Left ventricle myocardium inferior (tissue), 1 donor: ENCODE measurements at places on chromosomes 13 and 19. TPM values are rescaled to one million over a fixed set of nuclear protein-coding genes. Genes with fewer than 3 reads are reported as not detected.

- no peak for DNase-seq
Observed at GRCh38 chr19:27774337-27774736, 1438.6 kb downstream of the UQCRFS1 start.

DNA sequence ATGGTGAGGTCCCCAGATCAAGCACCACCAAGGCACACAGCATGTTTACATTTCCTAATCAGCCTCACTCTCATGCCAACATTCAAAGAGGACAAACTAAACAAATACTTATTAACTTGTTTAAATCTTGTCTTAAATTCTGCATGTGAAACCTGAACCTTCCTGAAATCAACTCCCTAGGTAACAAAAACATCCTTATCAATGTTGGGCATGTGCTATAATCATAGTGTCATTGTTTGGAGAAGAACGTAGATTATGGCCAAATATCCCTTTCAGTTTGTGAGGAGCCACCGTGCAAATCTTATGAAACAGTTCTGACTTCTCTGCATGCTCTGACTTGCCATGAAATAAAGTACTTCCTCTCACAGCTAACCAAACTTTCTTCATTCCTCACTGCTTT, 123.8 kb downstream of the NDFIP2 start:
- DNase-seq, result no peak

GRCh38 chr19:41915021-41915775, 13.1 kb downstream of the ERFL start:
- no peak for DNase-seq

DNA sequence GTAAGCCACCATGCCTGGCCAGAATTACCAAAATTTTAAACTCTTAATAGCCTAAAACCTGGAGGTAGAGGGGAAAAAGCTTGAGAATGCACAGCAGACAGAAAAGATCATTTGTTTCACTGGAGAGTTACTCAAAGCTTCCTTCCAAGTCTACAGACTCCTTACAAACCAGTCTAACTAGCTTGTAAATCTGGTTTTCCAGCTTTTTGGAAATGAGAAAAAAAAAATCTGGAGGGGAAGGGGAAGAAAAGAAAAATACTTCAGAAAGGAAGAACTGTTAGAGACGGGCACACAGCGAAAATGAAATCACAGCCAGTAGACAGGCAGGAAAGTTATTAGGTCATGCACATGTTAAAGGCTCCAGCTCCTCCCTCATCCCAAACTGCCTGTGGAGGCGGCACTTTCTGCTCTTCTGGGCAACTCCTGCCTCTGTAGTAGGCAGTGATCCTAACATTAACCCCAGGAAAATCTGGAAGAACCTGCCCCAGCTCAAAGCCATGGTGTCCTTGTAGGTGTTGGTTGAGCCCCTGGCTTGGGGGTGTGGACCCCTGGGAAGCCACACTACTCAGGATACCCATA, 17.3 kb downstream of the PARP4 start:
- DNase-seq, result no peak

GRCh38 chr13:52961256-52961910, 67.2 kb upstream of the OLFM4 start:
- DNase-seq, result no peak

- DNase-seq, result no peak
Observed at GRCh38 chr13:67914535-67914934, 684.4 kb upstream of the PCDH9 start.

GRCh38 chr19:10631874-10632273, 6.5 kb downstream of the SLC44A2 start:
- no peak for DNase-seq

- no peak for DNase-seq
Observed at GRCh38 chr13:50334944-50335343, 319.7 kb downstream of the KCNRG start.

- DNase-seq, result no peak
Observed at GRCh38 chr13:111129465-111130115, 14.5 kb downstream of the ARHGEF7 start.

DNA sequence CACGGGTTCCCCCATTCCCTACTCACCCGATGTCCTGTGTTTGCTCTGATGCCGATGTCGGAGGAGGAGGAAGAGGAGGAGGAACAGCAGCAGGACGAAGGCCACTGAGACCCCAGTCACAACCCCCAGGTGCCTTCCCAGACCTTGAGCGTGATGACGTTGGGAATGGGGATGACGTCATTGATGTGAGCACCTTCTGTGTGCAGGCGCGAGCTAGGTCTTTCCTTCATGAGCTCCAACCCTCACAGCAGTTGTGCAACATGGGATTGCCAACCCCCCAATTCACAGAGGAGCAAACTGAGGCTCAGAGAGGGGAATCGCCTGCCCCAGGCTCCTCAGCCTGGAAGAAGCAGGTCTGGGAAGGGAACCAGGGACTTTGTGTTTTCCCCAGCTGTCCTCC, 4.2 kb downstream of the LILRB5 start:
- DNase-seq, result no peak

DNA sequence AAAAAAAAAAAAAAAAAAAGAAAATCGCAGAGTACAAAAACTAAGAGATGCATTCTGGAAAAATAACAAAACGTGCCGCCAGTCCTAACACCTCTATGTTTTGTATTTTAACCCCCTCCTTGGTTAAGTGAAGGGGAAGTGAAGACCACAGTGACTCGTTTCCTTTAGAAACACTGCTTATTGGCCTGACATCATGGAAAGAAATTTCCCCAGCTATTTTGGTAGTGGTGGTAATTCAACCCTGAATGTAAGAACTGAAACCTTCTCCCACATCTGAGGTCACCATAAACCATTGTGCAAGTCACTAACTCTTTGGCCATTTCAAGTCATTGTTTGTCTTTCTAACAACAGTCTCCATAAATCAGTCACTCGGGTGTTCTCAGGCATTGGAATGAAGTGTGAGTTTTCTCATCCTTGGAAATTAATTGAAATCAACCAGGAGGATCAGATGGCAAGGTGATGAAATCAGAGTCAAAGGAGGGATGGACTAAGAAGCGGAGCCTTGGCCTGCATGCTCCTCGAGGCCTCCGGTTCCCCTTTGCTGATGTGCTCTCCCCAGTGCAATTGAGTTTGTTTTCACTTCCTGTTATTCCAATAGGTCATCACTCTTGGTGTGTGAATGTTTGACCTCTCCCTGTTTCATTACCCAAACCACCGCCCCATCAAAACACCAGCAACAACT, 443.9 kb downstream of the FGF9 start:
- no peak for DNase-seq

DNA sequence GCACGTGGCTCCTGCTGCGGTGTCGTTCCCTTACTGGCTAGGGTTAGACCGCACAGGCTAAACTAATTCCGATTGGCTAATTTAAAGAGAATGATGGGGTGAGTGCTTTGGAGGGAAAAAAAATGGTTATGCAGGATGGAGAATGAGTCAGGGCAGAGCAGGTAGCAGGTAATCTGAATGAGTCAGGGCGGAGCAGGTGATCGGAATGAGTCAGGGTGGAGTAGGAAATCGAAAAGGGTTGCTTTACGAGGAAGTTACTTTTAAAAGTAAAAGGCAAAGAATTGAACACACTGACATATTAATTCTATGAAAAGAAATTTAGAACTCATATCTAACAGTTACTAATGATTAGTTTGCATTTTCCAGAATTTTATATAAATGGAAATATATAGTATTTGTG, 335.5 kb downstream of the FOXO1 start:
- DNase-seq, result no peak

DNA sequence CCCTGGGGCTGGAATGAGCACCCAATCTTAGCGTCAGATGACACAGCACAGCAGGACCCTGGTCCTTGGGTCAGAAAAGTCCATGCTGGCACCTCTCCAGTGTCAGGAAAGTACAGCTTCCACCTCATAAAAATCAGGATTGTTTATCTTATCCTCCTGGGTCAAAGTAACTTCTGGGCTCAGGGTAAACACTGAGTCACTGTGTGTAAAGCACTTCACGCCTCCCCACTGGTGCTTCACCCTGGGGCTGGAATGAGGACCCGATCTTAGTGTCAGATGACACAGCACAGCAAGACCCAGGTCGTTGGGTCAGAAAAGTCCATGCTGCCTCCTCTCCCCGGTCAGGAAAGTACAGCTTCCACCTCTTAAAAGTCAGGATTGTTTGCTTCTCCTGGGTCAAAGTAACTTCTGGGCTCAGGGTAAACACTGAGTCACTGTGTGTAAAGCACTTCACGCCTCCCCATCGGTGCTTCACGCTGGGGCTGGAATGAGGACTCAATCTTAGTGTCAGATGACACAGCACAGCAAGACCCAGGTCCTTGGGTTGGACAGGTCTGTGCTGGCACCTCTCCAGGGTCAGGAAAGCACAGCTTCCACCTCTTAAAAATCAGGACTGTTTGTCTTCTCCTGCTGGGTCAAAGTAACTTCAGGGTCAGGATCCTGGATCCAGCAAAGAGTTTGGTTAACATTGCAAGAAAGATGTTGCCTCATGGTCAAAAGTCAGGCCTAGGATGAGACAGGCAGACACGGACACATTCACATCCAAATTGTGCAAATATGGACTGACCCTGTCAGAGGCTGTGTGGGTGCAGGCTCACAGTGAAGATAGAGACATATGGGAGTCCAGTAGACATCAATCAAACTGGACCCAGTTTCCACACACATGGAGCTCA, 39.2 kb upstream of the CYP2A7 start:
- no peak for DNase-seq

DNA sequence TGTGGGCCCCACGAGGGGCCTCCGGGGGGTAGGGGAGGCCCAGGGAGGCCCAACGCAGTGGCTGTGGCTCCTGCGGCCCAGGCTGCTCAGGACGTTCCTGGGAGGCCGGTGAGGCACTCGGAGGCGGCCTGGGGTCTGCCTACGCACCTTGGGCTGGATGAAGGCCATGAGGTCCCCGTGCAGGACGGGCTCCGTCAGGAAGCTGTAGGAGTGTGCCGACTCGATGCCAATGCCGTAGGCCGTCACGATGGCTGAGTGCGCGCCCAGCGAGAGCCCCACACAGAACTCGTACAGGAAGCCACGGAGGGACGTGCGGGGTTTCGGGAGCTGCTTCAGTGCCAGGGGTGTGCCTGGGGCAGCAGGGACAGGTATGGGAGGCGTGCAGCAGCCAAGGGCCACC, 5.9 kb downstream of the SBK2 start:
- no peak for DNase-seq

DNA sequence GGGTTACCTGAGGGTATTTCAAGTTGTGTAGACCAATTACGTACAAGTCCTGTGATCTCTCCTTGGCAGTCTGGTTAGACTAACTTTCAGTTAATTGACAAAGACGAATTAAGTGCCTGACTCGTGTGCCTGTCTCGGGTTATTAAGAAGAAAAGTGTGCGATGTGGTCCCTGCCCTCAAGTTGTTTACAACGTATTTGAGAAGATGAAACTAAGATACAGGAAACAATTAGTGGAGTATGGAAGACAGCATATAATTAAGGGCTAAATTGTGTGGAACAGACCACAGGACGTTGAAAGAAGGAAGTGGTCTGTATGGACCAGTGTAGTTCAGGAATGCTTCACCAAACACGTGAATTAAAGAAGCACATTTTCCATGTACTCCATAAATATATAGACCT, 49.2 kb downstream of the KLF5 start:
- no peak for DNase-seq

DNA sequence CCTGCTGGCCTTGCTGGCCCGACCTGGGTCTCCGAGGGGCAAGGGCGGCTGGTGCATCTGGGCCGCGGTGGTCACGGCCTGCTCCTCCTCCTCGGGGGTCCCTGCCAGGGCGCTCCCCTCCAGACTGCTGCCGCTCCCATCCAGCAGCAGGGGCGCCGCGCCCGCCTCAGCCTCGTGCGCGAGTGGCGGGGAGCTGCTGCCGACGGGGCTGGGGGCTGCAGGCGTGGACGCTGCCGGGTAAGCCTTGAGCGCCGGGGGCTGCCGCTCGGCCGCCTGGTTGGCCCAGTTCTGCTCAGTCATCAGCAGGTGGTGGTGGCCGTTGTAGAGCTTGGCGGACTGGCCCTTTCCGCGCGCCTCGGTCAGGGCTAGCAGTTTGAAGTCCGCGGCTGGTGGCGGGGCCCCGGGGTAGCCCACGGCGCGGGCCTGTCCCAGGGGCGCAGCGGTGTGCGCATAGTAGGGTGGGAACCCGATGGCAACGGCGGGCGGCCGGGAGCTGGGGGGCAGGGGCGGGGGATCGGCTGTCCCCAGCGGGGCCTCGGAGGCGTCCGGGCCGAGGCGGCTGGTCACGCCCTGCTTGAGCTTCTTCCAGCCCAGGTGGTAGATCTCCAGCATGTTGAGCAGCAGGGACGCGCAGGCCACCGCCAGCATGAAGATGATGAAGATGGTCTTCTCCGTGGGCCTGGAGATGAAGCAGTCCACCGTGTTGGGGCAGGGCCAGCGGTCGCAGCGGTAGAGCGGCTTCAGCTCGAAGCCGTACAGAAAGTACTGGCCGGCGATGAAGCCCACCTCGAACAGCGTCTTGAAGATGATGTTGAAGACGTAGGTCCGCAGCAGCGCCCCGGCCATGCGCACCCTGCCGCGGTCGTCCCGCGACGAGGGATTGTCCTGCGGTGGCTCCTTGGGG, 18.6 kb downstream of the GJA3 start:
- DNase-seq, result no peak

GRCh38 chr19:53389978-53390377, 5.0 kb upstream of the ZNF765 start:
- DNase-seq, result no peak

DNA sequence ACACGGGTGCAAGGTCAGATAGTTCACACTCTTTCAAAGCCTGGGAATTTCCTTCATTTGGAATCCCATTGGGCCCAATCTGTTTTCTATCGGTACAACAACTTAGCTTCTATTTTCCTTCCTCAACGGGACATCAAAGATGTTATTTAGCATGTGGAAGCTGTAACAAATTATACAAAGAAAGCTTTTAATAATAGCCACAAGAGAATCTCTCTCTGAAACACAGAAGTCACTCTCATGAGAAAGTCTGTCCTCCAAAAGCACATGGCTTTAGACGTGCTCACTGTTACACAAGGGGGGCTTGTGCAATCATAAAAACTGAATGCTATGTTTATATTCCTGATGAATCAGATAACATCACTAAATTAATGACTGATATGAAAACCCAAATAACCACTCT, 28.9 kb upstream of the CYSLTR2 start:
- DNase-seq, result no peak

- DNase-seq, result no peak
Observed at GRCh38 chr13:78020861-78021260, 102.2 kb upstream of the EDNRB start.

- DNase-seq, result no peak
Observed at GRCh38 chr13:65914716-65915115, 1315.4 kb downstream of the PCDH9 start.

DNA sequence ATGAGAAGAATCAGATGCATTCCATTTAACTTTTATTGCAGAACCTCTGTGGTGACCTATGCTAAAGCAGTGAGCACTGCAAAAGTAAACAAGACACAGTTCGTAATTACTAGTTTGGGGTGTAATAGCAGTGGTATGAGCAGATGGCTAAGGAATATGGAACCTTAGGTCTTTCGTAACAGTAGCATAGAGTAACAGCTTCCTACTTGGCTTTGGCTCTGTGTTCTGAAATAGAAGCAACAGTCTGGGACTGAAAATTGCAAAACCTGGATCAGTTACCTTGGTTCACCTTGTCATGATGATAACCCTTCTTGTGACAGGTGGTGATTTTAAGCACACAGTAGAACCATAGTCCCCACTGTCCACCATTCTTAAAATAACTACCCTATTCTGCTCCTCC, 303.4 kb downstream of the GPC6 start:
- DNase-seq, result no peak

Gene FAM83E
- total RNA-seq, result not detected

Gene LRRC63
- total RNA-seq, result not detected

Gene ZNF443
- total RNA-seq, result 2.3 TPM

Gene LMTK3
- 1.1 TPM for total RNA-seq

Gene CBLC
- total RNA-seq, result not detected

Gene HSPH1
- total RNA-seq, result 78.8 TPM

Gene ERICH6B
- total RNA-seq, result not detected

Gene IGFL1
- total RNA-seq, result not detected

Gene CYP4F11
- total RNA-seq, result 0.82 TPM

Gene ZNF728
- total RNA-seq, result 5.6 TPM

Gene C5AR1
- total RNA-seq, result 3.9 TPM
